ENCODE measurements at places on chromosomes 12 and 14.

GRCh38 chr12:95646781-95647190, 95.5 kb upstream of the USP44 start:
- no peak for DNase-seq

DNA sequence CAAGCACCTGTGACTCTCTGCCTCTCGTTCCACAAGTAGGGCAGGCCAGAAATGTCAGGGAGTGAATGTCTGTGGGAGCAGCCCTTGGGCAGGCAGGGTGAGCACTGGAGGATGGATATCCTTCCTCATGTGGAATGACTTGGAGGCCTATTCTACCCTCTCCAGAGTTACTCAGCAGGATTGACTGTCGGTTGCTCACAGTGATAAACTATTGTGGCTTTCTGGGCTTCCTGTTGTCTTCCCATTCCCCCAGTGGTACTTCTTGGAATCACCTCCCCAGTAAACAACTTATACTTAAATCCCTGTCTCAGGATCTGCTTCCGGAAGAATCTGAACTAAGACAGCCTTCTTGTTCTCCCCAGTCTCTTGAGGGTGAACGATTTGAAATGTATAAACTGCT, 79.6 kb upstream of the MANSC4 start:
- DNase-seq = peak; percentile 57

DNA sequence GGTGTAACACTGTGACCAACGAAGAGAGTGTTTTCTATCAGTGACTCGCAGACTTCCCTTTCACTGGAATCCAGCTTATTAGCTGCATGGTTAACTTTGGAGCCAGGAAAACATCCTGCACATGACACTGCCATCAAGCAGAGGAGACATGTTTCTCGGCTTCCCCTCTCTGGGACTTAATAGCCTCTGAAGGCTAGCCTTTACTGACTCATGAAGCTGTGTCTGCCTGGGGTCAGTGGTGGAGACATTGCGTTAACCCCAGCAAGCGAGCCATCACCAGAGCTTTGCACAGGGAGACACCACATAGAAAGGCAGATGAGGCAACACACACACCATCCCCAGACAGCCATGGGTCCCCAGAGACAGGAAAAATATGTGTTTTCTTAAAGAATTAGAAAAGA, 126.9 kb upstream of the PRICKLE1 start:
- no peak for DNase-seq

DNA sequence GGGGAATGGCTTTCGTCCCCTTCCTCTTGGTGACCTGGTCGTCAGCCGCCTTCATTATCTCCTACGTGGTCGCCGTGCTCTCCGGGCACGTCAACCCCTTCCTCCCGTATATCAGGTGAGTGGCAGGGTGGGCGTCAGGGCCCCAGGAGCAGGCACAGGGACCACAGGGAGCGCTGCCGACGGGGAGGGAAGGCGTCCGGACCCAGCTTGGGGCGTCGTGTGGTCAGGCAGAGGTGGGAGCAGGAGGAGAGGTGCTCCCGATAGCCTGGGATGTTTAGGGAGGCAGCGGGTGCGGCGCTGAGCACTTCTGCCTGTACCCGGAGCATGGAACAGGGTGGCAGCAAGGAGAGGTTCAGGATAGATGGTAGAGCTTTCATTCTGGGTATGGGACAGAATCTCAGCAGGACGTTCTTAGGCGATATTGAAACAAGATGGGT, 444 bp downstream of the DRAM1 start:
- peak; percentile 64 for DNase-seq

DNA sequence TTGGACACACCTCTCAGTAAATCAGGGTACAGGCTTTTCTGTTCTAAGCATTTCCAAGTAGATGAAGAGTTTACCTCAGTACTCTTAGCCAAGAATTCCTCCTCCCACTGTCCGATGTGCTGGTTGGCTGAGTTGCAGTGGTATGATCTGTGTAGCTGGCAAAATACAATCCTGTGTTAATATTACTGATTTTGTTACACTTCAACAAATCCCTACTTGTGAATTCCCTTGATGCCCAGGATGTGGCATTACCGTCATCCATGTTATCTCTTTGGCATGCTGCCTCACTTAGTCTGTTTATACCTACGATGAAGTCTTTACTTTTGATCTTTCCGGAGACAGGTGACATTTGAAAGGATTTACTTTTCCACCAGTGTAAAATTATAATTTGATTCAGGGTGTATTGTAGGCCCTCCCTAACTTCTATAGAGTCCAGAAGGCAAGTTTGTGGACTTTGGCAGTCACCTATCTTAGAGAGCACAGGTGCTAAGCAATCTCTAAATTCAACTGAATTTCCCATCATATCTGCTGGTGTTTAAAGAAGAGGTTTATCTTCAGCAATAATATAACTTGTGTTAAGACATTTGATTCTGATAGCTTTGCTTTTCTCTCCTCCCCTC, 10.1 kb downstream of the CCDC196 start:
- no peak for DNase-seq

DNA sequence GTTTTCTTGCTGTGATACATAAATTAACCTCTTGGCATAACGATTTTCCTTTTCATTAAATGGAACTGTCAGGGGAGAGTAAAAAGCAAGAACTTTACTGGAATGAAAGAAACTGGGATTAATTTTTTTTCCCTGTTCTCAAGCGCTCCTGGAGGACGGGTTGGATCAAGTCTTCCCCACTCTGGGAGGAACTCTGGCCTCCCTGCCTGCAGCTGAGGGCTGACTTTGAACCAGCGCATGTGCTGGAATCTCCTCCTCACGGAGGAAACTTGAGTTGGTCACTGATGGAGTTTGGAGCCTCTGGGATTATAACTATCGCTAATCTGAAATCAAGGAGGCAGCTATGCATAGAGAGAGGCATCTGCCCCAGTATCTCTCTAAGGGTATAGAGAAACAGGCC, 406.4 kb upstream of the TMEM132C start:
- DNase-seq = no peak

- DNase-seq = no peak
These were observed 94.7 kb downstream of the DENND5B start for GRCh38 chr12:31496257-31496656.

GRCh38 chr14:73091044-73091443, 32.7 kb downstream of the RBM25 start:
- no peak for DNase-seq

DNA sequence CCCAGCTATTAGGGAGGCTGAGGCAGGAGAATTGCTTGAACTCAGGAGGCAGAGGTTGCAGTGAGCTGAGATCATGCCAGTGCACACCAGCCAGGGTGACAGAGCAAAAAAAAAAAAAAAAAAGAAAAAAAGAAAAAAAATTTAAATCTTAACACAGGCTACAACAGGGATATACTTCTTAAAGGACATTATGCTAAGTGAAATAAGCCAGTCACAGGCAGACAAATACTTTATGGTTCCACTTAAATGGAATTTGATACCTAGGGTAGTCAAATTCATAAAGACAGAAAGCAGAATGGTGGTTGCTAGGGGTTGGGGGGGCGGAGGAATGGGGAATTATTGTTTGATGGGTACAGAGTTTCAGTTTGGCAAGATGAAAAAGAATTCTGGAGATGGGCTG, 14.8 kb upstream of the PPTC7 start:
- no peak for DNase-seq

- DNase-seq = peak; percentile 1
These were observed 193.0 kb upstream of the PWP1 start for GRCh38 chr12:107492393-107493134.

- DNase-seq = peak; percentile 20
These were observed 6.6 kb upstream of the CFAP73 start for GRCh38 chr12:113142886-113143332.

DNA sequence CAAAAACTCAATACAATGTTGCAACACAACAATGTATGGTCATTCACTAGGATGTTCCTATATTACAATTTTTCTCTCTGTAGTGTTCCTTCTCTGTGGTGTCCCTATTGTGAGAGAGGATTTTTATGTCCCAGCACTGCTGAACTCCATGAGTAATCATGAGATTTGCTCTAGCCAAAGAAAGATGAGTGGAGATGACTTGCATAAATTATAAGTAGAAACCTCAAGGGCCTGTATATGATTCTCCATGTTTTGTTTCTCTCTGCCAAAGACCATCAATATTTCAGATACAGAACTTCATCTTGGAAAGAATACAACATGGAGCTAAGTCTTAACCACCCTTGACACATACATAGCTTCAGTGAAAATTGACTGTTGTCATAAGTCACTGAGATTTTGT, 579.1 kb downstream of the TMTC2 start:
- peak; percentile 26 for DNase-seq

GRCh38 chr12:122467983-122468382, 32.7 kb downstream of the ZCCHC8 start:
- DNase-seq = no peak

- no peak for DNase-seq
These were observed 486.5 kb downstream of the EGLN3 start for GRCh38 chr14:33464254-33464962.

DNA sequence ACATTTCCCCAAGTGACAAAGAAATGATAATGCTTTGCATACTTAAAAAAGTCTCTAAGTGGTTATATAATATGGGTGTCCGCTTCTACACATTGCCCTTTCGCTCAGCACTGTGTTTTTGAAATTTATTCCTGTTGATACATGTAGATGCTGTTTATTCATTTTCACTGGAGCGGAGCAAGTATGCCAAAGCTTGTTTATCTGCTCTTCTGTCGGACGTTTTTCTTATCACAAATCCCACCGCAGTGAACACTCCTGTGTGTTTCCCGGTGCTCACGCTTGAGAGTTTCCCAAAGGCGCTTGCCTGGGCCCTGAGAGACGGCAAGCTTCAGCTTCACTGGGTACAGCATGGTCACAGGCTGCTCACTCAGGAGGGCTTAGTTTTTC, 50.2 kb downstream of the TPCN1 start:
- DNase-seq = no peak

DNA sequence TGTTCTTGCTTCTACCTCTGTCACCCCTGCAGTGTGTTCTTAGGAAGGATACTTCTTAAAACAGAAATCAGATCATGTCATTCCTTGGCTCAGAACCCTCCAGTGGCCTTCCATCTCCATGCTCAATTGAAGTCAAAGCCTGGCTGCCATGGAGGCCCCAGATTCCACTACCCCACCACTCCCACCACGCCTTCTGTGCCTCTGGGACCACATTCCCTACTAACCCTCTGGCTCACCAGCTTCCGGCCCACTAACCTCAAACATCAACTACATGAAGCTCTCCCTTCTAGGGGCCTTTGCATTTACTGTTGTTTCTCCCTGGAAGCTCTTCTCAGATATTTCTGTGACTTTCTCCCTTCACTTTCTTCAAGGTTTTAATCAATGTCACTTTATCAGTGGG, 76.1 kb upstream of the REP15 start:
- no peak for DNase-seq

GRCh38 chr12:116614194-116614915, 55.2 kb downstream of the MAP1LC3B2 start:
- DNase-seq = no peak

DNA sequence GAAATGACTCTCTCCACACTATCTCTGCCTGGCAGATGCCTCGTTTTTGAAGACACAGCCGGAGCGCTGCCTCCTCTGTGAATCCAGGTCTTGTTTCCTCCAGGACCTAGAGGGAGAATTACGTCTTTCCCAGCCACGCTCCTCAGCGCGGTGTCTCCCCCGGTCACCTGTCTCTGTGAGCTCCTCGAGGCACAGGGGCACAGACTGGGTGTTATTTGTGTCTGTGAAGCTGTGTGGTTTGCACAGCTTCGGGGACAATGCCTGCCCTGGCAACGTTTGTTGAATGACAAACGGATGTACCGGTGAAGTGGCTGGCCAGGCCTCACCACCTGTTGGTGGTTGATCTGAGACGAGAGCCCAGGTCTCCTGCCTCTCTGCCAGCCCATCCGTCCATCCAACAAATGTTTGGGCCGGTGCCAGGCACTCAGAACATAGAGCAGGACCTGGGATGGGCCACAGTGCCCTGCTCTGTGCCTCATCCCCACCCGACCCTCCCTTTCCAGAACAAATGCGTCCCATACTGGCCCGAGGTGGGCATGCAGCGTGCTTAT, 6.1 kb downstream of the PTPN6 start:
- no peak for DNase-seq

DNA sequence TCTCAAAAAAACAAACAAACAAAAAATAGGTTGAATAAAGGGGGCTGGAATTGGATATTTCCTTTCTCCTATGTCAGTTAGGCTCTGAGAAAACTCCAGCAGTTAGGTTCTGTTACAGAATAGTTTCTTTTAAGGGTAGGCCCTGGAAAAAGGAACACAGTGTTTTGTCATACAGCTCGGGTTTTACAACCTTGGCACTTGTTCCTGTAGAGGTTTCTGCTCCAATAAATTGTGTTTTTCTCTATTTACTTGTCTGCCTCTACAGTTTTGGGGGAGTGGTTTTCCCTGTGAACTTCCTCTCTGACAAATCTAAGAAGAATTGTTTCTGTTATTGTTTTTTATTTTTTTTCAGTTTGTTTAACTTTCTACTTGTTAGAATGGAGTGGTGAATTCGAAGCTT, 167.6 kb downstream of the ACSS3 start:
- DNase-seq = no peak

GRCh38 chr12:26636710-26637328, 196.2 kb downstream of the ITPR2 start:
- no peak for DNase-seq

DNA sequence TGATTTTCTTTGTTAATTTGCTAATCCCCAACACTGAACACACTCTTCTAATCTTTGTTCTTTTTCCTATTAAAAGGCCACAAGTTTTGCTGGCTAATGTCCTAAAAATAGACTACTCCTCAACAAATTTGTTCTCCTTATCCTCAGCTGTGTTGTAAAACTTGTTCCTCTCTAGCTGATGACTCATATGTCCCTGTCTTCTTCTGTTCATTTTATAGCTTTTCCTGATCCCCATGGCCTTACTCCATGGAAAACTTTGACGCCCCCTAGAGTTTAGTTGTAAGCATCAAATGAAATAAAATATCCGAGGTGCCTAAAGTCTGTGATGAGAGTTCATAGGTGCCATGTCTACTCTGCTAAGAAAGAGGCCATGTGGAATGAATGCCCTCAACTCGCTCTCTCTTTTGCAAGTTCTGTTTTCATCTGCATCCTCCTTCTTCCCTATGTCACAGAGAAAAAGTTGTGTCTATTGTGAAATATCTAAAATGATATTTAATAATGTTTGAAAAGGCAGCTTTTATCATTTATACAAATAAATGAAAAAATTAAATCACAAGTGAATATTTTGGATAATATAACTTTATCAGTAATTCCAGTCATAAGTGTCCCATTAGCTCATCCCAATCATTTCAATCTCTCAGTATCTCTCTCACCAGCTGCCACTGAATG, 237.9 kb downstream of the IPO8 start:
- peak; percentile 76 for DNase-seq

DNA sequence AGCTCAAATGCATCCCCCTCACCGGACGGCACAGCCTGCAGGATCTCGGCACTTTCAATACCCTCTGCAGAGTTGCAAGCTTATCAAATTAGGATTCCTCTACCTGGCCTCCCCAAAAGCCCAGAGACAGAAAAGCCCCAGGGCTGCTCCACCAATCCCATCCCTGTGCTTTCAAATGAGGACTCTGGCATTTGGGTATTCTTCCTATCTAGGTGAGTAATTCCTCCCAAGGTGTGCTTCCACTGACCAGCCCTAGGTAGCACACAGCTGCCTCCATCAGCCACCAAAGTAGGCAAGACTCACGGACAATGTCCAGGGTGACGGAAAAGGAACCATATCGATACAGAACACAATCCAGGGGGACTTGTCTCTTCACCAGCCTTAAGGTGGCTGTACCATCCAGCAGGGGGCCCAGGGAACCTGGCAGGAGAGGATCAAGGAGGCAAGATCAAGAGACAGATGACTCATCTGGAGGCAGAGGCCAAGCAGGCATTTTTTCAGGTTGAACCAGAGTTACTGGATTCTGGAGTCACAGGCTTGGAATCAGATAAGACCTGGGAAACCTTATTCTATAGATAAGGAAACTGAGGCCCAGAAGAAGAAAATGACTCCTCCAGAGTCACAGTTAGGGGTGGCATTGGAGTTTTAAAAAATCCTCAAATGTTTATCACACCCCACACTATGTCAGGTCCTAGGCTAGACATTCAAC, 9.9 kb downstream of the PMEL start:
- DNase-seq = peak; percentile 35

Data from OCI-M1 (cell line).